Memory B cell (primary cell): ENCODE measurements at places on chromosomes 7 and 10.
A peak's percentile ranks its signal among the peaks of the same experiment; 100 is the strongest.

- no peak for DNase-seq
Observed at GRCh38 chr10:49212783-49213182, 24.6 kb upstream of the TMEM273 start.

DNA sequence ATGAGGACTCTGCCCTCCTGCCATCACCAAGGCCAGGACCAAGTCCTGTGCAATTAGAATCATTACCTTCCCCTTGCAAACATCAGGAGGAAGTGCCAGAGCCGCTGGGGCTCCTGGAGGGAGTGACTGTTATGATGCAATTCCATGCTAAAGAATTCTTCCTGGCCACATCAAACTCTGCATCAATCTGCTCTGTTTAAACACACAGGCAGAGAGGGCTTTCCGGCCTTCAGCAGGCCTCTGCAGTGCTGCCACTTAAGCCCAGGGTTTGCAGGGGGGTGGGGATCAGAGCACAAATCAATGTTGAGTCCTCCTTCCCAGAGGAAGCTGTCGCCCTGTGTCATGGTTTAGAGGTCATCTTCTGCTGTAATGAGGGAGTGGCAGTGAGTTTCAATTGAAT, 58.1 kb downstream of the CTBP2 start:
- DNase-seq: no peak

DNA sequence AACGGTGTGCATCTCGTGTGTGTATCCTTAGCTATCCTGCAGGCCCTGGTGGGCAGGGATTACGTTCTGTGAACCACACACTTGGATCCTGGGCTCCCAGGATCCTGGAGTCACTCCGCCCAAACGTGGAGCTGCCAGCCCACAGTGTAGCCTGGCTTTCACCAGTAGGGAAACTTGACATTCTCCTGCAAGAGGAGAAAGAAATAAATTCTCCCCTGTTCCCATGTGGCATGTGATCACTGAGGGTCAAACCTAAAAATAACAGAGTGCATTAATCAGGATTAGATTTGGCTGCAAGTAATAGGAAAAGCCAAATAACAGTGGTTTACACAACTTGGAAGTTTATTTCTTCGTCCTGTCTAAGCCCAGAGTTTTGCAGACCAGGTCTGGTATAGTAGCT, 32.3 kb downstream of the PALD1 start:
- no peak for DNase-seq

- DNase-seq: no peak
Observed at GRCh38 chr7:28018446-28018845, 162.1 kb downstream of the JAZF1 start.

- DNase-seq: no peak
Observed at GRCh38 chr10:32961895-32962369, 3.9 kb upstream of the ITGB1 start.

DNA sequence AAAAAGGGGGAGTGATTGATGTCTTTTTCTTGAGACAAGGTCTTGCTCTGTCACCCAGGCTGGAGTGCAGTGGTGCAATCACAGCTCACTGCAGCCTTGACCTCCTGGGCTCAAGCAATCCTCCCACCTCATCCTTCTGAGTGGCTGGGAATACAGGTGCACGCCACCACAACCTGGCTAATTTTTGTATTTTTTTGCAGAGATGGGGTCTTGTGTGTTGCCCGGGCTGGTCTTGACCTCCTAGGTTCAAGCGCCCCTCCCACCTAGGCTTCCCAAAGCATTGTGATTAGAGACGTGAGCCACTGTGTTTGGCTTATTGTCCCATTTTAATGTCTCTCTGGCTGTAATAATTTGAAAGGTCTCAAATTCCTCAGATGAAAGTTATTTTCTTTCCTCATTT, 21.8 kb downstream of the UPP1 start:
- no peak for DNase-seq

DNA sequence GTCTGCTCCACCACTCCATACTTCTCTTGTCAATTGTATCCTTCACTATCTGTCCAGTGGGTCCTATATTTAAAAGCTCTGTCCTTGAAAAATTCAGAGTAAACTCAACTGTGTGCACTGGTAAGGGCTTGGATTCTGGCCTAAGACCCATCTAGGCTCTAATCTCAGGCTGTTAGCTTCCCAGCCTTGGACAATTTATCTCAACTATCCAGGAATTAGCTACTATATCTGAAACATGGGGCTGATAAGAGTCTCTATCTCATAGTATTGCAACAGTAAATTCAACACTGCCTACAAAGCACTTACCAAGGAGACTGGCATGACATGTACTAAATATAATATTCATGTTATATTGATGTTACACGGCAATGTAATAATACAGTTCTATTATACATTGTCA, 303.4 kb downstream of the XPNPEP1 start:
- no peak for DNase-seq

DNA sequence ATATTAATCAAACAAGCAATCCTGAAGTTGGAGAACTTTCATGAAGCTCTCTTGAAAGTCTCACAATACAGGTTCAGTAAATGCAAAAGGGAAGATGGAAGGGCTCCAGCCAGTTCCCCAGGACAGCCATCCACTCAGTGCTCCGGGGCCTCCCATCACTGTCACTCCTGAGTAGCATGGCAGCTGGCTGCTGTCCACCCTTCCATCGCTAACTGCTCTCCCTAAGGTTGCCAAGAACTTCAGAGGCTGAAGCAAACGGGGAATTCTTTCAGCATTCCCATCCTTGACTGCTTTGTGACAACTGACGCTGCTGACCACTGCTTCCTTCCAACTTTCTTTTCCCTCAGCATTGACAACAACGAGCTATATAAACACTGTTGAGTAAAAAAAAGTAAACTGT, 69.1 kb downstream of the VPS41 start:
- DNase-seq: no peak

GRCh38 chr10:71984126-71984808, 20.1 kb downstream of the CHST3 start:
- DNase-seq: no peak

DNA sequence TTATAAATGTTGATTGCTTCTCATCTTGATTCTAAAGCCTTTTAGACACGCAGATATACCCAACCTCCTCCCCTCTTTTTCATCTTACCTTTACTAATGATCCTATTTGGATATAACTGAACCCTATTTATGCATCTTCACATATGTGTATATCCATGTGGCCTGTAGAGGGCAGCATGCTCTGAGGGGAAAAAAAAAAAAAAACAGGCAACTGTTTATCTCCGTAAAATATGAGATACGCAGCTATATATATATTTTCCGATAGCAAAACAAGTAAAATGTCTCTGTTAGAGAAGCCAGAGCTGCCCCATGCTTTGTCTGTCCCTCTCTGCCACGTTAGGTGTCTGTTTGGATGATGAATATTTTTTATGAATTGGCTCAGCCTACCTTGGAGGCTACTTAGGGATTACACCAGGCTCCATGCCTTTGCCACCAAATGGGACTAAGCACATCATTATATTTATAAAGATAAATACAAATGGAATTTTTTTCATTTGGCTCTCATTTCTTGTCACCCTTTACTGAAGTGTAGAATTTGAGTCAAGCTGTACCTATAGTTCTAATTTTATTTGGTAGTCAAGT, 174.8 kb upstream of the FZD1 start:
- DNase-seq: peak; percentile 5

GRCh38 chr7:106071356-106071998, 40.6 kb downstream of the SYPL1 start:
- DNase-seq: peak; percentile 72

DNA sequence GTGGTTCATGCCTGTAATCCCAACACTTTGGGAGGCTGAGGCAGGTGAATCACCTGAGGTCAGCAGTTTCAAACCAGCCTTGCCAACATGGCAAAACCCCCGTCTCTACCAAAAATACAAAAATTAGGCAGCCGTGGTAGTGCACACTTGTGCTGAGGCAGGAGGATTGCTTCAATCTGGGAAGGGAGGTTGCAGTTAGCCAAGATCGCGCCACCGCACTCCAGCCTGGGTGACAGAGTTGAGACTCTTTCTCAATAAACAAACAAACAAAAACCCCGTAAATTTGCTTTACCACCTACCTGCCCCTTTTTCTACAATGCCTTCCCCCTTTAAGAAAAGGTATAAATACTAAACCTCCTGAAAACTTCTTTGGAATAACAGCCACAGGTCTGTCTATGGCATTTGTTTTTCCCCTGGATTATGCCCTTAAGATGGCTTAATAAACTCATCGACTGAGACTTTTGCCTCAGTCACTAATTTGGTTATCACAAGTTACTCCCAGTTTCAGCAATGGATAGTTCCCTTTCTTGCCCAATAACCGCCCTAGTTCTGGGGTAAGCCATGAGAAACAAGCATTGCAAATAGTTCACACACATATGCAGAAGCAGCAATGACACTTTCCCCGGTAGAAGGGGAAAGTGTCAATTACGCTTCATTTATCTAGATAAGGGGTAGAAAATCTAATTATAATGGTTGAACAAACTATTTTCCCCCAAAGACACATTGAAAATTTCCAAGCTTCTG, 52.8 kb upstream of the SVIL start:
- DNase-seq: no peak

- no peak for DNase-seq
Observed at GRCh38 chr10:122422266-122422989, 32.0 kb upstream of the ARMS2 start.

DNA sequence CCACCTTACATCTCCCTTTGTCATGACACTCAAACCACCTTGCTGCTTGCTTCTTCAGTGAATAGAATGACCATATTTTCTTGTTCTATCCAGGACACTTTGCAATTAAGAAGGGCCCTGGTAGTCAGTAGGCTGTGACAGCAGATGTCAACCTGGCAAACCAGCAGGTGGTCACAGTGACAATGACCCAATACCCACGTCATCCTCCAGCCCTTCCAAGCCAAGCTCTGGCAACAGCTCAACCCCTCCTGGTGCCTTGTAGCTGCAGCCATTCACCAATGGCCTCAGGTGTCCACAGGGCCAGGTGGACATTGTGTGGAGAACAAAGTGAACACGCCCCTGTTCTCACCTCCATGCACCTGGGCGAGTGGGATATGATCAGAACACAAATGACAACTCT, 87.6 kb upstream of the MACROH2A2 start:
- DNase-seq: no peak

DNA sequence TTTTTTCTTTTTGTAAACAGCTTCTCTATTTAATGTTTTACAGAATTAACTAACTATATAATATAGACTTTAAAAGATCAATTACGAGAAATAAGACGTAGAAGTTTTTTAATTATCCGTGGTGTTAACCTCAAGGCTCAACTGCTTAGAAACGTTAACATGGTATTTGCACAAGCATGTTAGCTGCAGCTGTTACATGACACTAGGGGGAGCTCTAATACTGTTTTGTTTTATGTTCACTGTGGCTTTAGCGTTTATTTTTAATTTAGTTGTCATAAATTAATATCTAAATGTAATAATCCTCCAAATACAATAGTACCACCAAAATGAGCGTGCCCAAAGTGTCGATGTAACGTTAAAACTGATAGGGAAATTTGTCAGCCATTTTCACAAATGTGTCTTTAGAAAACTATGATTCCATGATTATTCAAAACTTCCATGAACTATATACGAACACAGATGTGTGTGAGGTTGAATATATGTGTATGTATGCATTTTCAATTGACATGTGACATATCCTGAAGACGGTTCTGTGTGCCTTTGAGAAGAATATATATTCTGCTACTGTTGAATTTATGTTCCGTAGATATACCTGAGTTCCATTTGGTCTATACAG, 828.8 kb upstream of the MBL2 start:
- DNase-seq: peak; percentile 2

DNA sequence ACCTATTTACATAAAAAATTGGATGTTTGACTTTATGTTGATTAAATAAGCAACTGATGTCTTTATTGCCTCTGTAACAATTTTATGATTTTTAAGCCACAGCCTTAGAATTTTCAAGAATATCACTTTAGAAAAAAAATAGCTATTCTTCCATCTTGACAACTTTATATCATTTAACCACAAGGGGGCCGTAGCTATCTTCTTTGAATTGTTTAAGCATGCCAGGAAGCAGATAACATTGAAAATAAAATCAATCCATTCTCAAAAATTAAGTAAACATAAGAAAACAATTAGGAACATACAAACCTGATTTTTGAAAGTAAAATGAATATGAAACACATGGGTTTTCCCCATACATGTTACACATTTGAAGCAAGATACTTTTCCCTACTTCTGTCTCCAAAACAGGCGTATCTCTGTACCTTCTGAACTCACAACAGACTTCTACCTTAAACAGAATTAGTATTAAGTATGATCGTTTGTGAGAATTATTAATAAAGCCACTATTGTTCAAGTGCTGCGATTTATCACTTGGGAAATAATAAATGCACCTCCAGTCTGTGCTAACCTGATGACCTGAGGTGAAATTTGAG, 209.0 kb downstream of the CACNA2D1 start:
- DNase-seq: no peak

- DNase-seq: no peak
Observed at GRCh38 chr10:119333146-119333792, 125.9 kb downstream of the GRK5 start.

- DNase-seq: no peak
Observed at GRCh38 chr7:5681423-5681822, 100.0 kb downstream of the RNF216 start.

DNA sequence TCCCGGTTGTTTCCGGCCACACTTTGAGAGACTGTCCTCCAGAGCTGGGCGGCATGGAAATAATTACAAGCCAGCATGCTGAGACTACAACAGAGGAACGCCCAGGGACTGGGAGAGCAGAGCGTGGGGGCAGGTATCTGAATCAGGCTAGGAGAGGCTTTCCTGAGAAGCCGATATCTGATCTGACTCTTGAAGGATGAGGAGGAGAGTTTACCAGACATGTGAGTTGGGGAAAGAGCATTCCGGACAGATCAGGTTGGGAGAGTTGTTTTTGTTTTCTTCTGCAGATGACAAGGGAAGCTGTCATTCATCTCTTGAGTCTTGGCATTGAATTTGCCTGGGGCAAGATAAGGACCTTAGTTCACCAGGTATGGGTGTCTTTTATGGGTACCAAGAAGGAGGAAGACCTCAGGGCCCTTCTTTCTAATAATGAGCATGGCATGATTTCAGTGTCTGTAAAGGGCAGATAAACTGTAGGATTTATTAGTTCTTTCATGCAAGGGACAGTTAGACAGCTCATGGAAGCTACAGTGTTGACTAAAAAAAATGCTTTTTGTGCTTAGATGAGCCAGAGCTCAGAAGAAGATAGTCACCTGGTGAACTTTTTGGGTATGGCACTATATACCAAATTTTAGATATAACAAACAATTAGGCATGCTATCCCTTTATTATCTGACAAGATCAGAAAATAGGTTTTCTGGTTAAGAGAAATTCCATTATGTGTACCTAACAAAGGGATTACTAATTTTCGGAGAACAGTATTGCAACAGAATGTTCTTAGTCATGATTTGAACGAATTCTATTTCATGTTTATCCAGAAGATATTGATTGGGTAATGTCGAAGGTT, 36.2 kb downstream of the WBP1L start:
- no peak for DNase-seq

GRCh38 chr7:130444234-130444633, 3.4 kb upstream of the CEP41 start:
- DNase-seq: no peak
